ENCODE measurements at places on chromosomes 4 and X.

GRCh38 chr4:173899813-173900212 lies 369.8 kb upstream of the HAND2 start:
- H3K4me1 ChIP-seq: peaks cover 12% of the 10 kb centered on the region
- no peaks in the 10 kb centered on the region for H3K36me3 ChIP-seq
- H3K27me3 ChIP-seq: peaks cover 21% of the 10 kb centered on the region
- DNase-seq: no peak
- no peak overlapping the region for H3K4me3 ChIP-seq

- peak overlapping the region; percentile 77 for H3K27ac ChIP-seq
- peaks cover 9% of the 10 kb centered on the region for H3K4me1 ChIP-seq
- no peaks in the 10 kb centered on the region for H3K27me3 ChIP-seq
- no peak for DNase-seq
- H3K36me3 ChIP-seq: peaks cover 12% of the 10 kb centered on the region
Measured at GRCh38 chr4:61666244-61666643, 466.1 kb downstream of the ADGRL3 start.

DNA sequence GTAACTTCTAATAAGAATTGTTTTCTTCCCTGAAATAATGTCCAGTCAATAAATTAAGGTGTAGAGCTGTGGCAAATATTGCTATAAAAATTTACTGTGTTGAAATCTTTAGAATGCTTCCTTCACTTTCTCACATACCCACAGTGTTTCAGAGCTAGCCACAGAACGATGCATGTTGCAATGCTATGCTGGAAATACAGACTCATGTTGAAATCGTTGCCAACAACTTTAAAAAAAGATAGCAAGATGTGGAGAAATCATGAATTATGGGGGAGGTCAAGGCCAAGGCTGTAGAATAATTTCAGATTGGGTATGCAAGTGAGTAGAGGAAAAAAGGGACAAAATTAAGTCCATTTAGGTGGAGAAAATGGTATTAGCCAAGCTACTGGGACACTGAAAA lies 204.8 kb downstream of the VEGFC start:
- no peak for DNase-seq
- no peak overlapping the region for H3K27ac ChIP-seq

GRCh38 chr4:82561786-82562563 lies at the start of gene TMEM150C:
Gene TMEM150C (minus strand): TSS chr4:82561988. CDS start chr4:82504657, 57,331 bp downstream.
- H3K4me3 ChIP-seq: peak within 1 kb of the TSS; percentile 86
- H3K27ac ChIP-seq: peak within 1 kb of the TSS; percentile 44
- H3K27me3 ChIP-seq: peaks cover 27% of the 10 kb centered on the region
- no peaks in the 10 kb centered on the region for H3K36me3 ChIP-seq
- DNase-seq: peak; percentile 32
- H3K4me1 ChIP-seq: peaks cover 14% of the 10 kb centered on the region

DNA sequence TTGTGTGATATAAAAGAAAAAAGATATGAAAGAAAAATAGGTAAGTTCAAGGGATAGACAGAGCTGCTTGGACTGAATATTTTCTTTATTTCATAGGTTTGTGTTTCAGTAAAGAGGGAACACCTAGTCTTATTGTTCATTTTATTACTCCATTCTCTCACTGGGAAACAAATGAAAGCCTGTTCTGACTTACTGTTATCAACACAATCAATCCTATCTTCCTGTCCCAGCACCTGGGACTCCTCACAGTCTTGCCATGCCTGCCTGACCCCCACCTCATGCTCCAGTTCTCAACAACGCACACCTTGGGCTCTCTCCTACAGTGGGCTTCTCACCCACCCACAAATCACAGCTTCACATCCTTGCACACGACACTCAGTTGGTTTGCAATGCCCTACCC lies 189.5 kb downstream of the PRDM5 start:
- peaks cover 3% of the 10 kb centered on the region for H3K4me1 ChIP-seq
- no peak overlapping the region for H3K4me3 ChIP-seq
- no peaks in the 10 kb centered on the region for H3K27me3 ChIP-seq
- DNase-seq: no peak

- H3K36me3 ChIP-seq: peaks cover 5% of the 10 kb centered on the region
- H3K27me3 ChIP-seq: no peaks in the 10 kb centered on the region
- H3K27ac ChIP-seq: no peak overlapping the region
Measured at GRCh38 chr4:123306769-123307168, 89.8 kb upstream of the SPRY1 start.

DNA sequence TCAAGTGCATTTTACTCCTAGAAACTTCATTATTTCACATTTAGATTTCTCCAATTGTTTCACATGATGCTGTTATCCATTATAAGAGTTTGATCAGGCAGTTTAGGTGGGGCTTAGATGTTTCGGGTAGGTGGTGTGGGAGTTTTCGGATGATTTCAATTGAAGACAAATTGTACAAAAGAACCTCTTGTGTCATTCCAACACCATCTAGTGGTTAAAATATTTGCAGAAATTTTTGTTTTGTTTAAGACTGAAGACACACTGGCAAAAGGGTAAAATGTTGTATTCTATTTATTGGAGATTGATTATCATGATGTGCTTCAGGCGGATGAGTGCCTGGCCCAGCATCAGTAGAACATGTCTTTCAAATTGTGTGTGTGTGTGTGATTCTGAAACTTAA lies 212.7 kb downstream of the SH3BGRL start:
- H3K27me3 ChIP-seq: no peaks in the 10 kb centered on the region
- no peaks in the 10 kb centered on the region for H3K4me1 ChIP-seq
- no peaks in the 10 kb centered on the region for H3K36me3 ChIP-seq
- H3K27ac ChIP-seq: no peak overlapping the region
- DNase-seq: no peak

DNA sequence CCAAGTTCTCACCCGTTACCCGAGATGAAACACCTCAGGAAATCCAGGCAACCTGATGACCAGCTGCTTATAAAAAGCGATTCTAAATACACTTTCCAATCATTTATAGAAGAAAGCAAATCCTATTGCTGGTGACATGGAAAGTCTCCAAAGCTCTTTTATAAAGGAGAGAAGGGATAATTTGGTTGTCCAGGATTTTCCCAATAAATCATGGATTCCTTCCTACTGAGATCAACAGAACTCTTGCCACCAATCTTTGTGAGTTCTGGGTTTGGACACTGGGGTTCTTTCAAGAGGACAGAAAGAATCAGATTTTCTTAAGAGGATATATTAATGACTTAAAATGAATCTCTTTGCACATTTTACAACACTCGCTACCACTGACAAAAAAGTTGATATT lies 24.7 kb upstream of the SOD3 start:
- no peaks in the 10 kb centered on the region for H3K36me3 ChIP-seq
- no peak overlapping the region for H3K4me3 ChIP-seq
- H3K27me3 ChIP-seq: no peaks in the 10 kb centered on the region
- no peaks in the 10 kb centered on the region for H3K4me1 ChIP-seq
- no peak for DNase-seq

GRCh38 chr4:94256144-94256783 lies 48.6 kb downstream of the SMARCAD1 start:
- H3K27me3 ChIP-seq: no peaks in the 10 kb centered on the region
- H3K27ac ChIP-seq: no peak overlapping the region
- DNase-seq: no peak
- peaks cover 29% of the 10 kb centered on the region for H3K36me3 ChIP-seq
- no peak overlapping the region for H3K4me3 ChIP-seq

DNA sequence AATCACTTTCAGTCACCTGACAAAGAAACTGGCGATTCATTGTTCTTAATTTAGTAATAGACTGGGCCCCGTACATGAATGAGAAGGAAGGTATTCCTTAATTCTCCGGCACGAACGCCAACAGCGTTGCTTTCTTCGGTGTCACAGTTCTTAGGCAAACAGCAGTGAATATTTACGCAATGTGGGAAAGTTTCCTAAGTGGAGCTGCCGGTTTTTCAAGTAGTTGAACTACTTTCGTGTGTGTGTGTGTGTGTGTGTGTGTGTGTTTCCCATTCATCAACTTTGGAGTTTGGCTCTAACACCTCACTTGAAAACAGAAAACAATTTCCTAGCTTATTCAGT lies 651 bp downstream of the NXT2 start:
- peak overlapping the region; percentile 100 for H3K27ac ChIP-seq
- no peak for DNase-seq
- peaks cover 10% of the 10 kb centered on the region for H3K4me1 ChIP-seq
- H3K27me3 ChIP-seq: peaks cover 23% of the 10 kb centered on the region
- peaks cover 2% of the 10 kb centered on the region for H3K36me3 ChIP-seq

DNA sequence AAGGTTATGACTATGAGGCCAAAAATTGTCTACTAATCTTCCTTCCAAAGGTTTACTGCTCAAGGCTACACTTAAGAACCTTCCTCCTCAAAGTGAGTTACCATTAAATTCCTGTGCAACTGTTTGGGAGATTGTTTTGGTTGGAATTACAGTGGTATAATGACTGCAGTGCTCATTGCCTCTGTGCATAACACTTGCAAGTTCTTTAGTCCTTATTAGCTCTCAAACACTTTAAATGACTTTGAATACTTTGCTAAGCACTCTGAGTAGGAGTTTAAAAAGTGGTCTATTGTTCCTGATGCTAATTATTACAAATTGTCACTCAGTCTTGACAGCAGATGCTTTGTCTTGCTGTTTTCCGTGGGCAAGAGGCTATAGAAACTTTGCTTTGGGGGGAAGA lies 422.8 kb upstream of the PABPC4L start:
- H3K27me3 ChIP-seq: no peaks in the 10 kb centered on the region
- H3K4me3 ChIP-seq: no peak overlapping the region
- peaks cover 2% of the 10 kb centered on the region for H3K36me3 ChIP-seq

DNA sequence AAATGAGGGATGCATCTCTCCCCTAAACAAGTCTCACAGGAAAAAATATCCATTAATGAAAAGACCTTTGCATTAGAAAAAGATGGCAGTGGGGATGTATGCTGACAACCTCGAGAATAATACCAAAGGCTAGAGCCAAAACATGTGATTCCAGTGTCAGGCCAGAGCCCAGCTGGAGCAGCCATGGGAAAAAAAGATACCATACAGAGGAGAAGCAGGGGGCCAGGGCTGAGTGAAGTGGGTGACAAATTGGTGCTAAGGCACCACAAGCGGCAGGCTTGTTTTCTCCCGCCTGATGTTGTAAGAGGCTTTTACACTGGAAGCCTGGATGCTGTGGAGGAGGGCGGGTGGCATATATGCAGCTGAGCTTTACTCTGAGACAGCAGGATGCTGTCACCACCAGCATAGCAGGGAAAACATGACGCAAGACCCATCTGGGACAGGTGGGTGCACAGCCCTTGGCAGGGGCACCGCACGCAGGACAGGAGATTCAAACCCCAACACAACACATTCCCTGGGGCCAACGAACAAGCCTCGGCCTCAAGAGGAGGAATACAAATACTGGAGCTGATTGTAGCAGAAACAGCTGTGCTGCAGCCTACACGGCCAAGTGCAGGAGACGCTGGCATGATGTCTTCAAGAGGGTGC lies 91.9 kb downstream of the TSPAN5 start:
- no peaks in the 10 kb centered on the region for H3K36me3 ChIP-seq
- H3K27ac ChIP-seq: peak overlapping the region; percentile 44
- H3K27me3 ChIP-seq: no peaks in the 10 kb centered on the region
- no peak for DNase-seq

GRCh38 chr4:140756319-140757231 lies at the start of gene TBC1D9:
Gene TBC1D9 (minus strand): TSS chr4:140756385. CDS start chr4:140756045, 340 bp downstream.
- peaks cover 46% of the 10 kb centered on the region for H3K4me1 ChIP-seq
- H3K36me3 ChIP-seq: peaks cover 14% of the 10 kb centered on the region
- H3K4me3 ChIP-seq: peak within 1 kb of the TSS; percentile 85
- H3K27me3 ChIP-seq: no peaks in the 10 kb centered on the region
- H3K27ac ChIP-seq: peak within 1 kb of the TSS; percentile 95

DNA sequence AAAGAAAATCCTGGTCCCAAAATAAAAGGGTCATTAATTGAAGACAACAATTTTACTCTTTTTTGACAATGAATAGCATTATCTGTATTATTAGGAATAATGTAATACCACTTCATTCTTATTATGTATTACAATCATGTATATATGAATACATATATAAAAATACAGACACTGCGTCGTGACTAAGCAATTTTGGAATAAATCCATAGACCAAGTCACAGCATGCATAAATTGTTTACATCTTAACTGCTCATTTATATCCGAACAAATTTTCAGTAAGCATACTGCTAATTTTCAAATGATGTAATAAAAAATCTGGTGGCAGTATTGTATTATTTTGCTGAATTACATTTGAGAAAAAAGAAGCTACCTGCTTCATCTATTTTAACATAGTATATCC lies 321.6 kb upstream of the PITX2 start:
- no peak overlapping the region for H3K4me3 ChIP-seq
- no peak overlapping the region for H3K27ac ChIP-seq
- H3K36me3 ChIP-seq: no peaks in the 10 kb centered on the region
- no peaks in the 10 kb centered on the region for H3K27me3 ChIP-seq
- DNase-seq: no peak

DNA sequence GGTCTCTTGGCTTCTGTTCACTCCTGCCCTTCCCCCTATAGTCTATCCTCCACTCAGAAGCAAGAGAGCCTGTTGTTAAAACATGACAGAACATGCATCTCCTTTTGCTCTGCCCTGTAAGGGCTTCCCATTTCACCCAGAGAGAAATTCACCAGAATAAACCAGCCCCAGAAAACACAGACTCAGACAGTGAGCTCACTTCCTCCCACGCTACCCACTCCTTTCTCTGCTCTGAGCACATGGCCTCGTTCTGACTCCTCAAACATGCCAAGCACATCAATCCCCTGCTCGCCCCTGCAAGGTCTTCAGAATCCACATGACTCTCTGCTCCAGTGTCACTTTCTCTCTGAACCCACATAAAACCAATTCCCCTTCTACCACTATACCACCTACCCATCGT lies 50.4 kb downstream of the MID1 start:
- peaks cover 26% of the 10 kb centered on the region for H3K4me1 ChIP-seq
- peaks cover 24% of the 10 kb centered on the region for H3K36me3 ChIP-seq
- H3K27me3 ChIP-seq: no peaks in the 10 kb centered on the region
- DNase-seq: no peak
- H3K27ac ChIP-seq: peak overlapping the region; percentile 86

DNA sequence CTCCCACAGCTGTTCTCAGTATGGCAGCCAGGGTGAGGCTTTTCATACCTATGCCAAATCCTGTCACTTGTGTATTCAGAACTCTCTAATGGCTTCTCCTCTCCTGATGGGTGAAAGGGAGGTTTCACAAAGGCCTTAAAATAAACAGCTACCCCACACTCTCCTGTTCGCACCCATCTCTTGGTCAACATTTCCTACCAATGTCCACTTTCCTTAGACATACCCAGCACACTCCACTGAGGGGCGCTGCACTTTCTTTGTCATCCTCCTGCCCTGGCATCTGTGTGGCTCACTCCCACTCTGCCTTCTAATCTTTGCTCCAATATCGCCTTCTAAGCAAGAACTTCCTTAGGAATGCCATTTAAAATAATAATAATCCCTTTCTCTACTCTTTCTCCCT lies 313.3 kb downstream of the PPP3CA start:
- DNase-seq: no peak
- H3K27me3 ChIP-seq: no peaks in the 10 kb centered on the region
- H3K27ac ChIP-seq: no peak overlapping the region
- H3K36me3 ChIP-seq: peaks cover 9% of the 10 kb centered on the region

- H3K36me3 ChIP-seq: no peaks in the 10 kb centered on the region
- no peak overlapping the region for H3K27ac ChIP-seq
- no peak overlapping the region for H3K4me3 ChIP-seq
- no peak for DNase-seq
- no peaks in the 10 kb centered on the region for H3K4me1 ChIP-seq
- no peaks in the 10 kb centered on the region for H3K27me3 ChIP-seq
Measured at GRCh38 chr4:72302981-72303704, 265.9 kb downstream of the ADAMTS3 start.

Measured in mesothelial cell of epicardium (in vitro differentiated cells).